ENCODE measurements at places on chromosomes 7 and 10.
A peak's percentile ranks its signal among the peaks of the same experiment; 100 is the strongest.

DNA sequence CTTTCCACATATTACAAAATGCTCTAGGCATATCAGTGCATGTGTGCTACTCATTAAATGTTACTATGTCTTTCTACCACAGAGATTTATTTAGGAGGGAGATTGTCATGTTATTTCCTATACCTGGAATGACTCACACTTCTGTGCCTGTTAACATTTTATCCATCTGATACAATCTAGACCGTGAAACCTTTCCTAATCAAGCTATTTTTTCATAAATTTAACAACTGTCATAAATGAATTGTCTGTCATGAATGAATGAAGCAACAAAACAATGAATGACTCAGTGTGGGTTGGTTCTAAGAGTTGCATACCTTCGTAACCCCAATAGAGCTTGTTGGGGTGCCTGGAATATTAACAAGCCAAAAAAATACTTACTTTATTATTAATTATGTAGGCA lies 554.3 kb downstream of the GRM8 start:
- no peak for DNase-seq

GRCh38 chr7:26556061-26556881 lies 264.6 kb downstream of the SNX10 start:
- no peak for DNase-seq

- DNase-seq = no peak
Observed at GRCh38 chr7:71466448-71467145, 334.7 kb downstream of the GALNT17 start.

GRCh38 chr7:30469303-30469702 lies 9.3 kb downstream of the NOD1 start:
- no peak for DNase-seq

DNA sequence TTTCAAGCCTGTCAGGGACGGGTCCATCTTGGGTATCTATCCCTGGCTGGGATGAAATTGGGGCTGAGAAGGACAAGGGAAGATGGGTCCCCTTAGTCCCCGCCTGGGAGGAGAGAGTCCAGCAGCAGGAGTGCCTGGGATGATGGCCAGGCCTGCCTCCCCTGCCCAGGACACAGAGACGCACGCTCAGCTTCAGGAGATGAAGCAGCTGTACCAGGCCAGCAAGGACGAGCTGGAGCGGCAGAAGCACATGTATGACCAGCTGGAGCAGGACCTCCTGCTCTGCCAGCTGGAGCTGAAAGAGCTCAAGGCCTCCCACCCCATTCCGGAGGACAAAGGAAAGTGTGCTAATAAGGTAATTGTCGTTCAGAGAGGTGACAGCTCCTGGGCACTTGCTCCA lies 15.4 kb downstream of the CCDC136 start:
- DNase-seq = no peak

DNA sequence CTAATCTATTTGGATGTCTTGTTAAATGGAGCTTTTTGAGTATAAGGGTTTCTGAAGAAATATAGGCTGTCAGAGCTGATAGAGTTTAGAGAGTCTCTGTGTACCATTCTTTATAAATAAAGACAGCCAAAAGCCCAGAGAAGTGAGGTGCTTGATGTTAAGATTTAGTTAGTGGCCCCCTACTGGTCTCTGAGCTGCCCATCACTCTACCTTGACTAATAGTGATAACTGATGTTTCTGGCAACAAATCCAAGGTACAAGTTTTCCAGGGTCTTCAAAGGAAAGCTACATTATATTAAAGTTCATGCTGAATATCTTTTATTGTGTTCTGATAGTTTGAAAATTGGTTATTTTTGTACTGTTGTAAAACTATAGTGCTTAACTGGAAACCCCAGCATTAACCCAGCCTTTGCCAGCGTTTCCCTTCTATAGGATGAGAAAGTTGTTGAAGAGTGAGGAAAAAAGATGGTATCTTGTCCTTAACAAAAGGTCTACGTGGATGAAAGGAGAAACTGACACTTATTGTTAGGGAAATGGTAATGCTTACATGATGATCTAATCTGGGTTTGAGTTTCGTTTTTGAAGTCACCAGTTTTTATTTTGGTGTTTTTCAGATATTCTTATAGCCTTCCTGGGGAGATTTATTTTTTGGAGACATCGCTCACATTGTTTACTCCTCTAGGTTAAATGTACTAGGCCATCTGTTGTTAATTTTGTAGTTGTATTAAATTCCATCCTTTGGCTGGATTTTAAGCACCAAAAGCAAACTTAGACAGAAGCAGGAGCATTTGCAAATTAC lies 79.0 kb downstream of the AUTS2 start:
- DNase-seq = no peak

DNA sequence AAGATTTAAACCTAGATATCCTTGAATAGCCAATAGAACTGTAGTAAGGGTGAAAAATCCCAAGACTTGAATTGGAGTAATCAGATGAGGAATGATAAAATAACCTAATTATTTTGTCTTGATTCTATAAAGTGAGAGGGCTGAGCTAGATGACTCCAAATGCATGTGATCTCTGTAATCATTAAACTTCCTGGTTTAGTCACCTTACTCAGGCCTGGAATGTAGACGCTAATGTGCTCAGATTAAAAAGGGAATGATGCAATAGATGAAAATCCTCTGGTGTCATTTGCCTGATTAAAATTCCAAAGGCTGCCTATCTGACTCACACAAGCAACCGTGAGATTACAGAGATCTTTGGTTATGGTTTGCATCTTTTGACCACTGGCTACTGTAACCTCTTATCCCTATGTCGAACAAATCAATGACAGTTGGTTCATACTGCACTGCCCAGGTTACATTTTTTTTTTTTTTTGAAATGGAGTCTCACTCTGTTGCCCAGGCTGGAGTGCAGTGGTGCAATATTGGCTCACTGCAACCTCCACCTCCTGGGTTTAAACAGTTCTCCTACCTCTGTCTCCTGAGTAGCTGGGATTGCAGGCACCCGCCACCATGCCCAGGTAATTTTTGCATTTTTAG lies 2.9 kb upstream of the HKDC1 start:
- DNase-seq = no peak

DNA sequence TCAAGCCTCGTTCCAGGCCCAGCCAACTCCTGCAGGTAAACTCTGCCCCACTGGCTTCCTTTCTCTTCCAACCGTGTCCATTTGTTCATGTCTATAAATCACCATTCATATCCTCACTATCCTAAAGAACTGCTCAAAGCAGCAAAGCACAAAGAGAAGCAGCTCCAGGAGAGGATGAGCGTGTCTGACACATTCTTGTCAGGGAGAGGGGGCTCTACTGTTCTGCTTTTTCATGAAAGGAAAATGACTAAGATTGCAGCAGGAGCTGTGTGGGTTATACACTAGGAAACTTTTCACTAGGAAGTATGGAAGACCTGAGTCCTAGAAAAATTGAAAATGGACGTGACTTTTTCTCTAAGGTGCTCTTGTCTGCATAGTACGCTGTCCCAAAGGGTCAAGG lies 16.7 kb downstream of the AGFG2 start:
- no peak for DNase-seq

DNA sequence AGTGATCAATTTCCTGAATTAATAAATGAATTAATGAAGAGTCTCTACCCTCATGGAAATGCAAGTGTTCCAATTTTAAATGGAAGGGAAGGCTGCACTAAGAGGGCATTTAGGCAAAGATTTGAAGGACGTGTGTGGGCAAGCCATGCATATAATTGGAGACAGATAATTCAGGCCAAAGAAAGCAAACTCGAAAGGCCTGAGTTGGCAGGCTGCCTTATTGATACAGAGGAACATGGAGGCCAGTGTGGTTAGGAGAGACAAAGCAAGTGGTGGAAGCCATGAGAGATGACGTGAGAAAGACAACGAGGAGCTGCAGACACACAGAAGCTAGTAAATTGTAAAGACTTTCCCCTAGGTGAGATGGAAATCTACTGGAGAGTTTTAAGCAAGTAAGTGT lies 15.4 kb upstream of the PCLO start:
- DNase-seq = no peak

DNA sequence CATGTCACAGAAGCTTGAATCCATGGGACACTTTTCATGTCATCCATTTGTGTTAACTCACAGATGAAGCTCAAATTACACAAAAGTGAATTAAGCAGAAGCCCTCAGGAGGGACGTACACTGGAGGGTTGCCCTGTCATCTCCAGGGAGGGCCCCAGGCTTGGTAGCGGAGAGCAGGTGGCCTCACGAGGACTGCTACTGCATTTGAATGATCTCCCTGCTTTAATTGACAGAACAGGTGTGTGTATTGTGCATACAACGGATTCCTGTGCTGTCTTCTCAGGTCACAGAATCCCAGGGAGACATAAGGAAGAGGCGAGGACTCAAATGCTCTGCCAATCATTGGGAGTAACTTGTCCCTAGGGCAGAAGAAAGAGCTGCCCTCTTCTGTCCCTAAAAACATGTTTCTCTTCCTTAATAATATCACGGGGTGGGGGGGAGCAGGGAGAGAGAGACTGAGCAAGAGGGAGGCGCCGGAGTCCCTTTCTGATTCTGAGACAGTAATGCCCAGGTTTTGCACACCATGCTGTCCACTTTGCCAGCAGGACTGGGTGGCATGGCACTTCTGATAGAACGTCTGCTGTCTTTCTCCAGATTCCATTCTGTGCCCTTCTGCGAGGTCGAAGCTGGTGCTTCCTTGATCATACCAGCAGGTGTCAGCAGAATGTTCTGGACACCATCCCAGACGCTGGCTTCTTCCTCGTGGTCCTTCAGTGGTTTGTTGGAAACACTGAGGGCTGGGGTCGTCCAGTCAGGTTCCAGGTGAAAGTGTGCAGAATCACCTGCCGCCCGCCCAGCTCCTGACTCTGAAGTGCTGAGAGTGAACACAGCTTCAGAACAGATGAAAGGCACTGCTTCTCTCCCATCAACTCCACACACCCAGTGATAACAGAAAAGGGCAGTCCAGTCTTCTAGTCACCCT lies 26.2 kb upstream of the RASGEF1A start:
- DNase-seq = peak; percentile 36

DNA sequence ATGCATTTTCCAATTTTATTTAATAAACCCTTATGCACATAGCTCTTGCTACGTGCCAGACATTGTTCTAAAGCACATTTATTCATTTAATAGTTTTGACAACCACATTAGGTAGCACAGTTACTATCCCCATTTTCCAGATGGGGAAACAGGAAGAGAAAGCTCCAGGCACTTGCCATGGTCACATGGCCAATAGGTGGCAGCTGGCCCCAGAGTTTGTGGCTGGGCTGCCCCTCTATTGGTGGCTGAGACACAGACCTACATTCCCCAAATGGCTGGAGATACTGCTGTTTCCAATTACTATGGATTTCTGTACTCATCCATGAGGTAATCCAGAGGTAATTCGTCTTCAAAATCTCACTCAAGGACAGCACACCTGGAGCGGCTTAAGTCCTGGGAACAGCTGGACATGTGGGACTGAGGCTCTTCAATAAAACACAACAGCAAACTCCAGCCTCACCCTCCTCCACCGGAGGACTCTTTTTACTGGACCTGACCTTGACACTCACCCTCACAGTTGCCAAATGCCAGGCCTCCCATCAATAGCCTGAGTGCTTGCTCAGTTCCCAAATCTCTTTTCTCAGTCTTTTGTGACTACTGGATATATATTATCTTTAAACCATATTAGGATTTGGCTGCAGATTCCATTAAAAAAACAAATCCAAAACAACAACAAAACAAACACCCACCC lies 106.1 kb downstream of the CLEC2L start:
- DNase-seq = no peak

DNA sequence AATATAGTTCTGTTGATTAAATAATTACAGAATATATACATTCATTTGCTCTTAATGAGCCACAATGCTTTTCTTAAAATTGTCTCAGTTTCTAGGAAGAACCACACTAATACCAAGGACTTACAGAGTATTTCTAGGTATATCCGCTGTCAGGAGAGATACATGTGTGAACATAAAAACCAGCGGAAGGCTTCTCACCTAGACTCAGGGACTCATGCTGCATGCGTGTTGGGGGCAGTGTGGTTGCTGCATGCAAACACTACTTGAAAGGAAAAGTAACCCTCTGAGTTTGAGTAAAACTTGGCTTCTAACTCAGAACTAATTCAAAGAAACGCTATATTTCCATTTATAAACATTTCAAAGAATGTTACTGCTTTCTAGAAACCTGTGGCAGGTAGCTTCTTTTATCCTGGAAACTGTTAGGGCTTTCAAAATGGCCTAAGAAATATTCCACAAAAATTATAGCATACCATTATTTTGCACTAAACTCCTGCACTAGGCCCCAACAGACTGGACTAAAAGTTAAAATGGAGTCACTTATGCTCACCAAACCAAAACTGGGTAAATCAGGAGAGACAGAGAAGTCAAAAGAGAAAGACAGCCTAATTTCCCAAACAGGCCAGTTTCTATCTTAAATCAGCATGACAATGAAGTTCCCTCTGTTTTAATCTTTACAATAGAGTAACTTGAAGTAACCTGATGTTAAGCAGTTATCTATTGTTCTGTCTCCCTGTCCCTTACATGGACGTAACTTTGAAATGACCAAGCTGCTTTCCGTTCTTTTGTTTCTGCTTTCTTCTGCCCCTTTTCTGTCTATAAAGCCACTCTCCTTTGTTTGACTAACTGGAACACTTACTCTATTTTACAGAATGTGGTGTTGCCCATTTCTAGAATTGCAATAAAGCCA lies 95.2 kb upstream of the FAM133B start:
- no peak for DNase-seq

DNA sequence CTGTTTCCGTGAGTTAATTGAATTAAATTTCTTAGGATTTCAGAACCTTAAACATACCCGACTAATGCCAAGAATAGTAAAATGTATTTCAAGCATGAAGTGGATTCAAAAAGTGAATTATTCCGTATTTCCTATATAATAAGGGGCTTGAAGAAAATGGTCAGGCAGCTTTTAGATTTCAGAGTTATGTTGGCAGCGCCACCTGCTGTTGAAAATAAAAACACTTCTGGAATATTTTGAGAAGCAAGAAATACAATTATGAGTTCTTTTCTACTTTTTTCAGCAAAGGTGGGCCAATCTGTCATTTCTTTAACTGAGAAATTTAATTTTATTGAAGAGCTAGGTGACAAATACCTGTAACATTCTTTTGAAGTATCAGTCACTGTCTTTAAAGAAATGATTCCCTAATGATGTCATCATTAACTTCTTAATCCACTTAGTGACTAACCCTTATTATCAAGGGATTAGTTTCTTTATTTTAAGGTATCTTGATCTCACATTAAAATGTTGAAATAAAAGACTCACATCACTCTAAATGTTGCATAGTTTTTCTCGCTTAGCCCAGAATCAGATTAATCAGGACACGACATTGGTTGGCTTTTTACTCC lies 36.6 kb upstream of the AGR3 start:
- no peak for DNase-seq

DNA sequence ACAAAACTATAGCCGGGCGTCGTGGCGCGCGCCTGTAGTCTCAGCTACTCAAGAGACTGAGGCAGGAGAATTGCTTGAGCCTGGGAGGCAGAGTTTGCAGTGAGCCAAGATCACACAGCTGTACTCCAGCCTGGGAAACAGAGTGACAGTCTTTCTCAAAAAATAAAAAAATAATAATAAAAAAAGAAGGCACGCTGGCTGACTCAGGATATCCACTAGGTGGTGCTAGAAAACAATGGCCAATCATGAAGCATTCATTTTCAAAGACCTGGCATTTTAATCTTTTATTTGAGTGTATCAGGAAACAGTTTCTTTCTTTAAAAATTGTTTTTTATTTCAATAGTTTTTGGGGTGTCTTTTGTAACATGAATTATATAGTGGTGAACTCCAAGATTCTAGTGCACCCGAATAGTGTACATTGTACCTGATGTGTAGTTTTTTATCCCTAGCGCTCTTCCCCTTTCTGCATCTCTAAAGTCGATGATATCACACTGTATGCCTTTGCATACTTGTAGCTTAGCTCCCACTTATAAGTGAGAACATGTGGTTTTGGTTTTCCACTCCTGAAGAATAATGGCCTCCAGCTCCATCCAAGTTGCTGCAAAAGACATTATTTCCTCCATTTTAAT lies 88.6 kb downstream of the LYZL1 start:
- DNase-seq = peak; percentile 48

All from germinal center (tissue), 1 donor.